Aortic smooth muscle cell (primary cell): ENCODE measurements at places on chromosomes 4 and X. TPM values are rescaled to one million over a fixed set of nuclear protein-coding genes. Genes with fewer than 3 reads are reported as not detected.

The DDX60 gene
- total RNA-seq: 21.5 and 23.4 TPM in 2 replicates

The SPARCL1 gene
- 0.13 and 0.19 TPM in 2 replicates for total RNA-seq

The EOLA2 gene
- 12.3 and 18.1 TPM in 2 replicates for total RNA-seq

The FRMPD4 gene
- total RNA-seq: 0.13 and 0.19 TPM in 2 replicates

The MAGEA1 gene
- total RNA-seq: not detected in 2 replicates

The STBD1 gene
- 7.0 and 8.6 TPM in 2 replicates for total RNA-seq

The IGSF1 gene
- 1.1 and 1.7 TPM in 2 replicates for total RNA-seq

The RASSF6 gene
- 0.13 TPM in 1 of 2 replicates, not detected in the other for total RNA-seq

The FGF5 gene
- 3.2 and 18.8 TPM in 2 replicates for total RNA-seq

The PDE5A gene
- total RNA-seq: 58.8 and 146 TPM in 2 replicates

The GLRB gene
- 6.2 and 11.1 TPM in 2 replicates for total RNA-seq

The ARHGEF6 gene
- total RNA-seq: 9.9 and 14.2 TPM in 2 replicates

The ADAM29 gene
- not detected in 2 replicates for total RNA-seq

The CCNG2 gene
- total RNA-seq: 12.4 and 22.7 TPM in 2 replicates

The PCDH10 gene
- 26.4 and 50.9 TPM in 2 replicates for total RNA-seq

The GPR173 gene
- total RNA-seq: 1.2 and 1.7 TPM in 2 replicates

The PNMA3 gene
- total RNA-seq: 0.06 TPM in 1 of 2 replicates, not detected in the other

The PF4V1 gene
- 0.40 TPM in 1 of 2 replicates, not detected in the other for total RNA-seq

The XIAP gene
- 41.2 and 43.7 TPM in 2 replicates for total RNA-seq

The PALLD gene
- 39.8 and 87.2 TPM in 2 replicates for total RNA-seq

The ZXDB gene
- total RNA-seq: 9.6 and 11.0 TPM in 2 replicates

The RHOXF1 gene
- not detected in 2 replicates for total RNA-seq

The DOK7 gene
- total RNA-seq: 0.13 and 0.19 TPM in 2 replicates

The DTHD1 gene
- total RNA-seq: not detected in 2 replicates

The XG gene
- total RNA-seq: 11.5 and 16.7 TPM in 2 replicates

The TMSB15C gene
- total RNA-seq: 1.3 and 1.6 TPM in 2 replicates

The ODAPH gene
- not detected in 2 replicates for total RNA-seq

The SOX3 gene
- total RNA-seq: not detected in 2 replicates

The PDLIM3 gene
- total RNA-seq: 70.0 and 89.6 TPM in 2 replicates

The SLC38A5 gene
- total RNA-seq: 14.2 and 21.1 TPM in 2 replicates
